Suprapubic skin (tissue), 4 donors: ENCODE measurements at places on chromosomes 7 and 10.

GRCh38 chr7:1811850-1812508 is 141.9 kb downstream of the ELFN1 start:
- H3K36me3 ChIP-seq, result no peaks in the 10 kb centered on the region
- H3K4me1 ChIP-seq, result peaks cover 32% of the 10 kb centered on the region
- H3K4me3 ChIP-seq, result no peak overlapping the region
- no peaks in the 10 kb centered on the region for H3K27me3 ChIP-seq

GRCh38 chr10:94065362-94065761 is 71.6 kb downstream of the PLCE1 start:
- no peak overlapping the region for H3K27ac ChIP-seq
- no peak overlapping the region for H3K4me3 ChIP-seq
- no peaks in the 10 kb centered on the region for H3K36me3 ChIP-seq
- DNase-seq, result no peak
- H3K27me3 ChIP-seq, result no peaks in the 10 kb centered on the region

GRCh38 chr7:74718336-74718735 is 55.5 kb upstream of the NCF1 start:
- H3K4me3 ChIP-seq, result no peak overlapping the region
- no peaks in the 10 kb centered on the region for H3K4me1 ChIP-seq
- H3K27ac ChIP-seq, result no peak overlapping the region
- no peak for DNase-seq
- H3K36me3 ChIP-seq, result peaks cover 64% of the 10 kb centered on the region

DNA sequence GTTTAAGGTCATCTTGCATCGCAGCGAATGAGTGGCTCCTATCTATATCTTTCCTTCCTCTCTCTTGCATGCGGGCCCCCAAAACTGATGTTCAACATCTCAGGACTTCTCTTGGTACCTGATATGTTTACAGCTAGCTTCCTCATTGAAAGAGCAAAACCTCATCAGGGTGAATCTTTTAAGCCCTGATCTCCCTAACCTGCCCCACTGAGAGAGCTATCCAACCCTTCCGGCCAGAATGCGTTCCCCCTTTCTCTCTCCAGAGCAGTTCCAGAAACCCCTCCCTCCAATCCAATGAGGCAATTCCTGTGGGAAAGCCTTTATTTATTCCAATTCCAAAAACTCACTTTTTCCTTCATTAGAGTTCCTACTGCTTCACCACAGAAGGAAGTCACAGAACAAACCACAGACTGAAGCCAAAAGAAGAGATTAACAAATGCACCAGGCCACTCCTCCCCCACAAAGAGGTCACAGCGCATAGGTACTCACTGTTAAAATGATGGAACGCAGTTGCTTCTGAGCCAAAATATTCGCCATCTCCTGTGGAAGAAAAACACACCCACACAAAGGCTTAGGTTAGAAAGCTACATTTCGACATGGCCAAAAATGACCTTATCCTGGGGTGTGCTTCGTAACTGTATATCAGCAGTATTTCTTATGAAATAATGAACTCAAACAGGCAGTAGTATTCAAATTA is 232.4 kb downstream of the ELMO1 start:
- H3K27ac ChIP-seq, result no peak overlapping the region
- peaks cover 21% of the 10 kb centered on the region for H3K4me1 ChIP-seq
- DNase-seq, result no peak
- no peaks in the 10 kb centered on the region for H3K27me3 ChIP-seq

DNA sequence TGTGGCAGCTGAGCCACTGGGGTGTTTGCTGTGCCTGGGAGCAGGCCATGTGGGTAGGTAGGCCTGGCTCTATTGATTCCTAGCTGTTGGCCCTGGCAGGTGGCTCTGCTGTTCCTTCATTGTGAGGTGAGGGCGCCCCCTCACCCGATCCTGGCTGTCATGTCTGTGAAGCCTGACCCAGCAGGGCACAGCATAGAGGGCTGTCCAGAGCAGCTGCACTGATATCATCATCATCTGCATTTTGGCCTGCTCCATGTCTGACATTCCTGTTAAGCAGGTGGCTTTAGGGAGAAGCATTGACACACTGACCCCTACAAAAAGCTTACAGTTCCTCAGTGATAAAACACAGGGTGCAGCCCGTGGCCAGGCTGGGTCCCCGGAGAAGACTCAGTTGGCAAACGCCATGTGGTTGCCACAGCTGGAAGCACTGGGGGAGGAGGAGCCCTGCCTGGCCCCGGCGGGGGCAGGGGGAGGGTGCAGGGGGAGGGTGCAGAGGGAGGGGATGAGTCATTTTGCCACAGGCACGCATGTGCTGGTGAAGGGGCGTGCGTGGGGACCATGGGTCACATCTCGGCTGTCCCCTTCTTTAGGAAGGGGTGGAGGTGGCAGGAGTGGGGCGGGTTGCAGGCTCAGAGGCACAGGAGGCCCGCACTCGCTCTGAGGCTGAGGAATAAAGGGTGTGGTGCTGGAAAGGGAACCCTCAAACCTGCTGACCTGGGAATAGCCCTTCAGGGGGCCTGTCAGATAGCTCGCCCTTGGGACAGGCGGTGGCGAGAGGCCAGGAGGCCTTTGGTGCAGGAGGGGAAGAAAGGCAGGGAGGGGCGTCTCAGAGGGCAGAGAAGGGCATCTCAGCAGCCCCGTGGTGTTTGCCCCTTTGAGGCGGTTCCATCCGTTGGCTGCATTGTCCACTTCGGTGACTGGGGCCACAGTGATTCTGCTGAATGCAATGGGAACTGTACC is 31.6 kb downstream of the IKZF1 start:
- DNase-seq, result no peak
- no peaks in the 10 kb centered on the region for H3K27me3 ChIP-seq
- no peak overlapping the region for H3K4me3 ChIP-seq
- H3K27ac ChIP-seq, result no peak overlapping the region

DNA sequence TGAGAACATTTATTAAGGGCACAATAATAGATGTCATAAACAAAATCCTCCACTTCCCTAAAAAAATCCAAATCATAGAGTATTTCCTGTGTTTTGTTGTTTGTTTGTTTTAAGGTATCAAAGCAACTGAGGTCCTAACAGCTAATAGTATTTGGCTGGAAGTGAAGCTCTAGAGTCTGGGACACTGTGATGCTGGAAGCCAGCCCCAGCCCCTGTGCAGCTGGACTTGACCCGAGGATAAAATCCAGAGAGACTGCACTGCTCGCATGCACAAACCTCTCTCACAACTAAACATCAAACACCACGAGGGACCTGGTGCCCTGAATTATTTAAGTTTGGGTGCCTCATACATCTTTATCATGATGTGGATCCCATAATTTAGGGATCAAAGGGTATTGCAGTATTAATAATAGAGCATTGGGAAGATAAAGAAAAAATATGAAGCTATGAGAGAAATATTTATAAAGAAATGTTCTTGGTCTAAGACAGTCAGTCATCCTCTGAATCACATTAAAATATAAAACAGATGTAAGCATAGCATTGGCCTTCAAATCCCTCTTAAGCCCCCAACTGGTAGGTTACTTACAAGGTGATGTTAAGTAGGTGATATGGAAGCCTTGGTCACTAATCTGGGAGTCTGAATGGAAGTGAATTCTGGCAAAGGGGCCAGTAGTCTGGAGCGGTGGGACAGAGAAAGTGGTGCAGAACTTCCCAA is 44.4 kb downstream of the CUBN start:
- H3K27ac ChIP-seq, result peak overlapping the region; percentile 50
- H3K36me3 ChIP-seq, result no peaks in the 10 kb centered on the region
- H3K27me3 ChIP-seq, result no peaks in the 10 kb centered on the region
- DNase-seq, result no peak
- no peak overlapping the region for H3K4me3 ChIP-seq
- peaks cover 13% of the 10 kb centered on the region for H3K4me1 ChIP-seq

- no peaks in the 10 kb centered on the region for H3K27me3 ChIP-seq
- DNase-seq, result no peak
- H3K4me1 ChIP-seq, result no peaks in the 10 kb centered on the region
- H3K27ac ChIP-seq, result no peak overlapping the region
- H3K4me3 ChIP-seq, result no peak overlapping the region
Observed at GRCh38 chr10:2893158-2893845, 174.0 kb upstream of the PFKP start.

DNA sequence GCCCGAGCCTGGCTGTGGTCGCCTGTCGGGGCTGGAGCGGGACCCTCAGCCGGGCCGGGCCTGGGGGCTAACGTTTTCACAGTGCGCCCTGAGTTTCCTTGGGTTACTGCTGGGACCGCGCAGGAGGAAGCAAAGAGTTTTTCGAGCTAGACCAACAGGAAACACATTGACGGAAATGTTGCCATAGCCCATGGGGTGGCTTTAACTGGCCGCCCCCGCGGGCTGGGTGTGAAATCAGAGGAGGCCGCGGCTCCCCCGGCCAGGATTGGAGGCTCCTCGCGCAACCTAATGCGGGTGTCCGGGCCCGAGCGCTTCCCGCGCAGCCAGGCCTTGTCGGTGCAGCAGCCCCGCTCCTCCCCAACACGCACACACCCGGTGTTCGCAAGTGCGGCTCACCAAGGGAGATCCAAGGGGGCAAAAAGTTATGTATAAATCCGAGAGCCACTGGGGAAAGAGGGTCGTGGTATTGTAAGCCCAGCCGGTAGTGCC is 1.9 kb downstream of the HHEX start:
- no peaks in the 10 kb centered on the region for H3K36me3 ChIP-seq
- H3K4me3 ChIP-seq, result peak overlapping the region; percentile 52
- no peak for DNase-seq
- H3K27ac ChIP-seq, result peak overlapping the region; percentile 73
- H3K27me3 ChIP-seq, result peaks cover 82% of the 10 kb centered on the region
- peaks cover 29% of the 10 kb centered on the region for H3K4me1 ChIP-seq

DNA sequence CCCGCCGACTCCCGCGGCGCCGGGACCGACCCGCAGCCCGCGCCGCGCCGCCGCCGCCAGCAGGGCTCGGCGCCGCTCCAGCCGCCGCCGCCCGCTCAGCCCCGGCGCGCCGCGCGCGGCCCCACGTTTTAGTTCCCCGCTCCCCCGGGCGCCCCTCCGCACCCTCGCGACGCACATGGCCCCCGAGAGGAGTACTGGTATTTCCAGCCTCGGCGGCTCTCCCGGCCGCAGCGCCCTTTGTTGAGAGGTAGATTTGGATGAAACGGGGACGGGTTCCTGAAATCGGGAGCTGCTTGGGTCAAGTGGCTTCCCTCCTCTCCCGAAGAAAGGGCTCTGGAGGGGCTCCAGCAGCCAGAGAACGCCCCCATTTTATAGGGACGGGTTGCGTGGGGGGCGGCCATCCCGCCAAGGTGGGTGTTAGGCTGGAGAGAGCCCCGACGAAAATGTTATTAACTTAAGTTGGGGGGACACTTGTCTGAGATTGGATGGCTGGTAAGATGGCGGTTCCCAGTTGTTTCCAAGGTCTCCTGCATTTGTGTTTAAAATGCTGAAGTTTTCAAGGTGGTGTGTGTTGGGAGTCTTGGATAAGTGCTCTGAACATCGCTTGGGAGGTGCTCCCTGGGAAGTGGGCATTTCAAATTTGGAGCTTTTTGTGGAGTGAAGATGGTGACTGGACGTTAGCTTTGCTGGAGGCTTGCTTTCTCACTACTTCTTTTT is 1.2 kb downstream of the BMI1 start:
- no peaks in the 10 kb centered on the region for H3K36me3 ChIP-seq
- H3K27me3 ChIP-seq, result peaks cover 29% of the 10 kb centered on the region
- no peak overlapping the region for H3K27ac ChIP-seq

DNA sequence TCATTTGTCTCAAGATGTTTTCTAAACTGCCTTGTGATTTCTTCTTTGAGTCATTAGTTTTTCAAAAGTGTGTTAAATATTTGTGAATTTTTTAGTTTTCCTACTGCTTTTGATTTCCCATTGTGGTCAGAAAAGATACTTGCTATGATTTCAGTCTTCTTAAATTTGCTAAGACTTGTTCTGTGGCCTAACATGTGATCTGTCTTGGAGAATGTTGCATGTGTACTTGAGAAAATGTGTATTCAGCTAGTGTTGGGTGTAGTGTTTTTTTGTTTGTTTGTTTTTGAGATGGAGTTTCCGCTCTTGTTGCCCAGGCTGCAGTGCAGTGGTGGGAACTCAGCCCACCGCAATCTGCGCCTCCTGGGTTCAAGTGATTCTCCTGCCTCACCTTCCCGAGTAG is 28.6 kb downstream of the BMPR1A start:
- no peaks in the 10 kb centered on the region for H3K27me3 ChIP-seq
- no peak for DNase-seq
- H3K4me1 ChIP-seq, result peaks cover 26% of the 10 kb centered on the region
- H3K36me3 ChIP-seq, result no peaks in the 10 kb centered on the region
- H3K4me3 ChIP-seq, result no peak overlapping the region

DNA sequence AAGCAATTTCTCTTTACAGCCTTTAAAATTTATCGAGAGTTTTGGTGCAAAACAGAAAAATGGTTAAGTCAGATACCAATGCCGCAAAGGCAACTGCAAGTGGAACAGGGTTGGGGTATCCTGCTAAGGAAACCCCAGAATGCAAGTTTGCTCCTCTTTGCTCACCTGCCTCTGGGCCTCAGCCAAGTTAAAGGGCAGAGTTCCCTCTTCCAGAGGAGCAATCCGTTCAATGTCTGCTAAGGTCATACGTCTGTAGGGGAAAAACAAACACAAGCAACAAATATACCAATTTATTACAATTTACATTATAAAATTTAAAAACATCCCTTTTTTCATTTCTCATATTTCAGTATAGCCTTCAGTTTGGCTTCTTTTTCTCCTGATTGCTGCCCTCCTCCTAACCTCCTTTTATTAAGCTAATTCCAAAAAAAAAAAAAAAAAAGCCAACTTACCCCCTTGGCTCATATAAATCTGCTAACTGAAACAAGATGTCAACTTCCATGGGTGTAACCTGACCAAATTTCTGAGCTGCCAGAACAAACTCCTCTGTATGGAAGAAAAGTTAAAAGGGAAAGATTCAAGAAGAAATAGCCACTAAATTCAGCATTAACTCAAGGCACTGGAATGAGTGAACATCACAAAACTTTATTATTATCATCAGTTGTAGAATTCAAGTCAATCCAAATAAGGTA is 132.6 kb downstream of the SLC25A13 start:
- DNase-seq, result no peak
- H3K27me3 ChIP-seq, result no peaks in the 10 kb centered on the region
- peaks cover 29% of the 10 kb centered on the region for H3K36me3 ChIP-seq
- H3K4me3 ChIP-seq, result peak overlapping the region; percentile 18

DNA sequence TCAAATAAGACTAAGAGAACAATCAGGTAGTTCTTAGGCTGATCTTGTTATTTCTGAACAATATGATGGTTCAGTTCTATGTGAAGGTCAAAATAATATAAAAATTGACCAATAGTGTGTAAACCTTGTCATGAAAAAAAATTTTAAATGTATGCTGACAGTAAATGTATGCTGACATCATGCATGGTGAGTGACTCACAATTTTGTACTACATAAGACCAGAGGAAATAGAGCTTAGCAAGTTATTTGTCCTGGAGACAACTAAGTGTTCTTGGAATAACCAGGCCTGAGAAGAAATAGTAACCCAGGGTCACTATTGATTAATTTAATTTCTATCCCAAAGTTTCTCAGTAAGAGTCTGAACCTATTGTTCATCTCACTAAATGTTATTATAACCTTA is 182.2 kb upstream of the PCDH15 start:
- DNase-seq, result no peak
- H3K36me3 ChIP-seq, result no peaks in the 10 kb centered on the region
- no peak overlapping the region for H3K27ac ChIP-seq
- H3K4me3 ChIP-seq, result no peak overlapping the region
- H3K4me1 ChIP-seq, result no peaks in the 10 kb centered on the region
- H3K27me3 ChIP-seq, result no peaks in the 10 kb centered on the region

- H3K27ac ChIP-seq, result no peak overlapping the region
- peaks cover 43% of the 10 kb centered on the region for H3K4me1 ChIP-seq
- H3K36me3 ChIP-seq, result no peaks in the 10 kb centered on the region
- no peak for DNase-seq
- H3K27me3 ChIP-seq, result no peaks in the 10 kb centered on the region
Observed at GRCh38 chr7:33044986-33045385, 17.6 kb downstream of the NT5C3A start.

GRCh38 chr10:14560274-14560673 is 214.4 kb downstream of the FAM107B start:
- no peak overlapping the region for H3K4me3 ChIP-seq
- no peak for DNase-seq
- no peak overlapping the region for H3K27ac ChIP-seq
- peaks cover 39% of the 10 kb centered on the region for H3K4me1 ChIP-seq
- no peaks in the 10 kb centered on the region for H3K36me3 ChIP-seq
